ENCODE measurements at places on chromosomes 16 and 17.

GRCh38 chr16:76576526-76576925 lies 299.3 kb downstream of the CNTNAP4 start:
- H3K27me3 ChIP-seq, result no peaks in the 10 kb centered on the region
- peaks cover 7% of the 10 kb centered on the region for H3K4me1 ChIP-seq
- H3K27ac ChIP-seq, result no peak overlapping the region
- H3K4me3 ChIP-seq, result no peak overlapping the region
- no peak for DNase-seq

DNA sequence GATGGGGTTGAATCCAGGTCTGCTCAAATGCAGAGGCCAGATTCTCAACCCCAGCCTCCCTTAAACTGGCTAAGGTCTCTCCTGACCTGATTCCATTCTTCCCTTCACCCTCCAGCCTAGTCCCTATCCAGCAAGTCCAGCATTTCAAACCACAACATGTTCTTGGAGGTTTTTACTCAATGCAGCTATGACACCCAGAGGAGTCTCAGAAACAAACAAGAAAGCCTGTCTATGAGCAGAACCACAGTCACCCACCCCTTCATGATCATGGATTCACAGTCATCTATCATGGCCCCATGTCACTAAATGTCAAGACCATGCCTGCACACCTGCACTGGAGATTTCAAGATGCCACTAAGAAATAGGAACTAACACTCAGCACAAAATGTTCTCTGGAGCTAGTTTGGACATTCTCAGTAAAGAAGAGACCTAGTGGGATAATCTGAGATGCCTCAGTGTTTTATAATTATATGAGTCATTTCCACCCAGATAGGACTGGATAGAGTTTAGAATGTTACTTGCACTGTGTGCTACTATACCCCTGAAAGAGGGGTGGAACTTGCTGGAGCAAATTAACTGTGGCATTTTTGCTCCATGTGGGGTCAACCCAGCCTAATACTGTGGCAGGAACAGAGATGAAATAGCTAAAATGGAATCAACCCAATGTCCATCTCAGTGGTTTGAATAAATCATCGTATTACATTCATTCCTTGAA lies 9.5 kb upstream of the METTL22 start:
- H3K27ac ChIP-seq, result no peak overlapping the region
- H3K36me3 ChIP-seq, result no peaks in the 10 kb centered on the region
- H3K4me1 ChIP-seq, result no peaks in the 10 kb centered on the region
- peaks cover 17% of the 10 kb centered on the region for H3K27me3 ChIP-seq
- no peak for DNase-seq

DNA sequence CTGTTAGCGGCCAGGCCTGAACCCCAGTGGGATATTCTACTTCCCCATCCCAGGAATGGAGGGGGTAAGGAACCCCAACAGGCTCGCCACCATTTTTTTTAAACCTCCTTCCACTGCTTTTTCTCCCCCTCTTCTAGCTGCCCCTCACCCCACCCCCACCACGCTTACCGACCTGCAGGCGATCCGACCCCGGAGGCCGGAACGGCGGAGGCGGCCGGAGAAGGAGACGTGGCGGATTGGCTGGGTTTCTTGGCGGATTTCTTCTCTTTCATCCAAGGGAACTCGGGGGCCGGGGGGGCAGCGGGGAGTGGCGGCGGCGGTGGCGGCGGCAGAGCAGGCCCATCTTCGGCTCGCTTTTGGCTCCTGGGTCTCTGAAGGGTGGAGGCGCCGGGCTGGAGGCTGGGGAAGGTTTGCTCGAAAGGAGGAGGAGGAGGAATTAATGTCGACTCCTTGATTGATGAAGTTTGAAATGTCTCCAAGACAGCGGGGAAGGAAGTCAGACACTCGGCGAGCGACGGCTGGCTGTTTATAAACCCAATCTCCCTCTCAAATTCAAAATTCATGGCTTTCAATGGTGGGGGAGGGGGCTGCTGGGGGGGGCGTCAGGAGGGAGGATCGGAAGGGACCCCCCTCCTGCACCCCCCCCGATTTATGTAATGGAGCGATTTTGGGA lies 424 bp downstream of the HOXB2 start:
- peaks cover 17% of the 10 kb centered on the region for H3K4me1 ChIP-seq
- H3K4me3 ChIP-seq, result peak overlapping the region; percentile 70
- DNase-seq, result peak; percentile 73
- H3K27me3 ChIP-seq, result peaks cover 89% of the 10 kb centered on the region

DNA sequence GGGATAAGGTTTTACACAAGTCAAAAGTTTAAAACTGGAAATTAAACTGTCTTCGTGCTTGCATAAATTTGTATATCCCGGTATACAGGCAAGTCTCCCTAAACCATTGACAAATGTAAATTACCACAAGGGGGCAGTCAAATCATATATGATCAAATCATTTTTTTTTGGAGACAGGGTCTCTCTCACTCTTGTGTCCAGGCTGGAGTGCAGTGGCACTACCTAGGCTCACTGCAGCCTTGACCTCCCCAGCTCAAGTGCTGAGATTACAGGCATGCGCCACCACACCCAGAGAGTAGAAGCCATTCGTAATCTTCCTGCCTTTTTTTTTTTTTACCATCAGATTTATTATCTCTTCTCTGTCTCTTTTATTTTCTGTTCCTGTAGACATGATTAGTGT lies 18.5 kb downstream of the TOP2A start:
- peaks cover 13% of the 10 kb centered on the region for H3K36me3 ChIP-seq
- no peak overlapping the region for H3K27ac ChIP-seq
- H3K4me3 ChIP-seq, result no peak overlapping the region
- H3K4me1 ChIP-seq, result no peaks in the 10 kb centered on the region
- no peaks in the 10 kb centered on the region for H3K27me3 ChIP-seq
- DNase-seq, result no peak

GRCh38 chr17:49841548-49841947 lies 6.3 kb downstream of the TAC4 start:
- peaks cover 4% of the 10 kb centered on the region for H3K36me3 ChIP-seq
- H3K4me1 ChIP-seq, result peaks cover 7% of the 10 kb centered on the region
- no peak overlapping the region for H3K4me3 ChIP-seq
- no peak overlapping the region for H3K27ac ChIP-seq
- no peaks in the 10 kb centered on the region for H3K27me3 ChIP-seq

GRCh38 chr17:82709676-82710498 lies 6.6 kb upstream of the FN3KRP start:
- no peak overlapping the region for H3K27ac ChIP-seq
- H3K27me3 ChIP-seq, result no peaks in the 10 kb centered on the region
- peaks cover 8% of the 10 kb centered on the region for H3K4me1 ChIP-seq
- no peaks in the 10 kb centered on the region for H3K36me3 ChIP-seq
- no peak for DNase-seq
- H3K4me3 ChIP-seq, result no peak overlapping the region

- H3K36me3 ChIP-seq, result no peaks in the 10 kb centered on the region
- peaks cover 63% of the 10 kb centered on the region for H3K27me3 ChIP-seq
- no peak overlapping the region for H3K4me3 ChIP-seq
- H3K27ac ChIP-seq, result no peak overlapping the region
- H3K4me1 ChIP-seq, result no peaks in the 10 kb centered on the region
Observed at GRCh38 chr16:77433146-77433545, 1.7 kb downstream of the ADAMTS18 start.

GRCh38 chr17:2837147-2837561 lies 40.9 kb downstream of the RAP1GAP2 start:
- no peaks in the 10 kb centered on the region for H3K27me3 ChIP-seq
- DNase-seq, result no peak
- no peak overlapping the region for H3K27ac ChIP-seq
- H3K4me1 ChIP-seq, result no peaks in the 10 kb centered on the region

GRCh38 chr17:1986783-1987451 lies 38.2 kb downstream of the RTN4RL1 start:
- no peak overlapping the region for H3K4me3 ChIP-seq
- peaks cover 7% of the 10 kb centered on the region for H3K27me3 ChIP-seq
- no peak for DNase-seq
- no peak overlapping the region for H3K27ac ChIP-seq

DNA sequence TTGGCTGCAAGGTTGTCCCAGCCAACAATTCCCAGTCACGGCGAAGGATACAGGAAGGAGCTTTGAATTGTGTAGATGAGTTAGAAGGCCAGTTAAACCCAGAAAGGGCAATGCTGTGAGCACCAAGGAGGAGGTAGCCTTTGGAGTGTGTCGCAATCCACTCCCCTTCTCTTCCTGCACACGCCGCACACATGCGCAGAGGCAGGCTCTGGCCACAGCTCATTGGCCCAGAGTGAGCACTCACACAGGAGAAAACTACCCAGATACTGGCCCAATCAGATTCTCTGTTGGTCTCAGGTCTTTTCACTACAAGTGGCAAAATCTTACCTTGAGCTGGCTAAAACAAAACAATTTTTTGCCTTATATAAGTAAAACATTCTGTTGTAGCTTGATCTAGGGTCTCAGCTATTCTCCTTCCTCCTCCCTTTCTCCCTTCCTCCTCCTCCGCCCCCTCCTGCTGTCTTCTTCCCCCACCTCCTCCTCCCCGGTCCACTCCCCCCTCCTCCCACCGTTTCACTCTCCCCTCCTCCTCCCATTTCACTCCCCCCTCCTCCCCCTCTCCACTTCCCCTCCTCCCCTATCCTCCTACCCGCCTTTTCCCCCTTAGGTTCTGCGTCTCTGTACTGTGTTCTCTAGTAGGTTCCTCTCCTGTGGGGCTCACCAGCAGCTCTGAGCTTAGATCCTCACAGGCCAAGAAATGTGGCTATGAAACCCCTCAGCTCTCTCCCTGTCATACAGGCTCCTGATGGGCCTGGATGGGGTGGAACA lies 344.9 kb downstream of the CPPED1 start:
- no peaks in the 10 kb centered on the region for H3K27me3 ChIP-seq
- H3K27ac ChIP-seq, result no peak overlapping the region
- DNase-seq, result peak; percentile 35
- no peaks in the 10 kb centered on the region for H3K36me3 ChIP-seq
- H3K4me3 ChIP-seq, result no peak overlapping the region

DNA sequence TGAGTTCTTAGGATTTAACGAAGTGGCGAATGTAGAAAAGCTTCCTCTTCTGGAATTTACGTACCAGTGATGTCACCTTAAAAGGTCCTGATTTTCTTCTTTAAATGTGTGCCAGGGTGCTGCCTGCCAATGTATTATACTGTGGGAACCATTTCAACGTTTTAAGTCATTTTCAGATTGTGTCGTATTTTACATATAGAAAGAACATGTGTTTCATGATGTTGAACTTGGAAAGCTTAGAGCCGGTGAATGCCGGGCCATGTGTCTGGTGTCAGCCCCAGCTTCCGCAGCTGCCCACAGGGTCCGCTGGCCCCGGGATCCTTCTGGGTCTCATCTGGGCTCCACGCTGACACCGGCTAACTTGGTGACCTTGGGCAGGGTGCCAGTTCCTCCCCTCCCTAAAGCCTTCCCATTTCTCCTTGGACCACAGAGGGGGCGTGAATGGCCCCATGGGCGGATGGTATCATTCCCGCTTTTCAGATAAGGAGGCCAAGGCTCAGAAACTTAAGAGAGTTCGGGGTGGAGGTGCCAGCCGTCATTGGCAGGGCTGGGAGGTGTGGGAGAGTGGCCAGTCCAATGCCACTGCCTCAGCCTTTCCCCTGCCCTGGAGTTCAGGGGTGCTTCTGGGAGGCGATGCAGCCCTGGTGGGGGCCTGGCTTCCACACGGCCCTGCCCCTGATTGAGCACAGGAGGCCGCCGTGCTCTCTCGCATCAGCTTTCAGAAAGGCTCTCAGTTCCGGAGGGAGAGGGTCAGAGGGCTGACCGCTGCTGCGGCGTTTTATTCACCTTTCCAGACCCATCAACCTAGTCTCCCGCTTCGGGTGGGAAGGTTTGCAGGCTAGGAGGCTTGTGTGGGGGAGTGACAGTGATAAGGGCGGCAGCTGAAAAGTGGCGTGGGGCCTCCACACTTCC lies 68.8 kb upstream of the CIBAR2 start:
- H3K4me1 ChIP-seq, result peaks cover 18% of the 10 kb centered on the region
- no peaks in the 10 kb centered on the region for H3K27me3 ChIP-seq
- no peak overlapping the region for H3K4me3 ChIP-seq
- DNase-seq, result no peak

All from large intestine (tissue), 12 donors.